Stimulated activated CD4-positive, alpha-beta T cell treated with anti-CD3 and anti-CD28 coated beads, TNF-alpha, amount 100 ng/mL, for 1 hour (primary cell): ENCODE measurements at places on chromosomes 4 and X.

DNA sequence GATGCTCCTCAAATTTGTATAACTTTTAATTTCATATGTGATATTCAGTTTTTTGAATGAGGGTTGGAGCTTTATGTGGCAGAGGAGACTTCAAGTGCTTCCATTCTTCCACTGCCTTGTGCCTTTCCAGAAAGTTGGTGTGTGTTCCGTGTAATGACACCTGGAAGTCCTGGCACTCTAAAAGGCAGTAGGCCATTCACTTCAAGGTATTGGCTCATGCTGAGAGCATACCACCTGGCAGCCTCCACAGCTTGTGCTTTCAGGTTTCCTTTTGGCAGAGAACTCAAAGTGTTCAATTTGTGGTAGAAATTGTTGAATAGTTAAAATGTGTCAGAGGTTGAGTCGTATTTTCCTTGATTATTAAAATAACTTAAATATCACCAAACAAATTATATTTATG, 49.6 kb downstream of the GRIA2 start:
- DNase-seq, result no peak

DNA sequence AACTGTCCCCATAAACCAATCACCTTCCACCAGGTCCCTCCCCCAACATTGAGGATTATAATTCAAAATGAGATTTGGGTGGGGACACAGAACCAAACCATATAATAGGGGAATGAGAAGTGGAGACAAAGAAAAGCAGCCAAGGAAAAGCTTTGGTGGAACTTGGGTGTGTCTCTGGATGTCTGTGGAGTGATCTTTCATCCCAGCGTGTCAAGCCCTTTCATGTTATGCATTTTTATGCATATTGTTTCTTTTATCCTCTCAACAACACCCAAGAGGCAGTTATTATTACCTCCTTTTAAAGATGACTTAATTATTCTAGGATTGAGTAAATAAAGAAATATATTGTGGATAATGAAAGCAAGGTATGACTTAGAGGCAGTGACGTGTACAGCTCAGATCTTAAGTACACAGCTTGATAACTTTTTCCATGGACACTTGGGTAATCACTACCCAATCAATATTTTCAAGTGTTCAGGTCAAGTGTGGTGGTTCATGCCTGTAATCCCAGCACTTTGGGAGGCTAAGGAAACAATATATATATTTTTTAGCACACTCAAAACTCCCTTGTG, 42.6 kb upstream of the HOPX start:
- DNase-seq, result no peak

- no peak for DNase-seq
Observed at GRCh38 chrX:16885628-16886027, 15.5 kb upstream of the RBBP7 start.

- no peak for DNase-seq
Observed at GRCh38 chrX:13689741-13690211, 848 bp downstream of the RAB9A start.

DNA sequence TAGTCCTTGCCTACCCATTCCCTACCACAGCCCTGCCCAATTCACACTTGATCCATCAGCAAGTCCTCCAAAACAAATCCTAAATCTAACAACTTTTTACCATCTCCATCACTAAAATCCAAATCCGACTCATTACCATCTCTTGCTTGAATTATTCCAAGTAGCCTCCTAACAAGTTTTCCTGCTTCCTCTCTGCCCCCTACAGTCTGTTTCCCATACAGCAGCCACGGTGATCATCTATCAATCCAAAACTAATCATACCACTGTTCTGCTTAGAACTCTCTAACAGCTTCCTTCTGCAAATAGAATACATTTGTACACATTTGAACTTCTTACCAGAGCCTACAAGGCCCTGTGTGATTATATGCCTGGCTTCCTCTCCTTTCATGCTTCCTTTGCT, 133.0 kb downstream of the SHROOM4 start:
- no peak for DNase-seq

DNA sequence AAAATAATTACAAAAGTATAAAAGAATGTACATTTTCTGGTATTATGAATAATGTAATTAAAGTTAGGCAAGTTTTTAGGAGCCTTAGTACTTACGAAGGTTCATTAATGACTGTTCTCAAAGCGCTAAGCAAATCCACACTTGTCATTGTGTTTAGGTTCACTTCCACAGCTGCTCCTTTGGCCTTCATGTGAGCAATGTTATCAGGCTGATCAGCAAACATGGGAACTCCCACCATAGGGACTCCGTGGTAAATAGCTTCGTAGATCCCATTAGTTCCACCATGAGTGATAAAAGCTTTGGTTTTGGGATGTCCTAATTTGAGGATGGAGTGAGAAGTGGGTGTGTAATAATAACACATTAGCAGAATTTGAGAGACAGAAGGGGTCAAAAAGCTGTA, 45.1 kb downstream of the UGT2A2 start:
- no peak for DNase-seq

DNA sequence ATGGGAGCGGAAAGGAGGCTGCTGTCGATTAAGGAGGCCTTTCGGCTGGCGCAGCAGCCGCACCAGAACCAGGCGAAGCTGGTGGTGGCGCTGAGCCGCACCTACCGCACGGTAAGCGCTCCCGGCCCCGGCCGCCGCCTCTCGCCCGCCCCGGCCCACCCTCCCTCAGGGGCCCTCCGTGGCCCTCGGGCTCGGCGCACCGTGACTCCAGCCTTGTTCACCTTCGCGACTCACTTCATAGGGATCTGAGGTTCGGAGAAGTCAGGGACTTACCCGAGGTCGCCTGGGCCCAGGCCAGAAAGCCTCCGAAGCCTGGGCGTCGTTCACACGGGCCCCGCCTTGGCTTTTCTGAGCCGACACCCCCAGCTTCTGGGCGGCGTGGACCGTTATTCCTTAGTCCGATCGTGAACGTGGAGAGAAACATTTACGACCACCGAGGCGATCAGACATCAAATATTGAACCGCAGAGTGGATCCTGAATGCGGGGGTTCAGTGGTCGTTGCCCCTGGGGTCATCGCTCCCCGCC, 362 bp downstream of the NCAPG start:
- DNase-seq, result no peak

GRCh38 chrX:23729214-23729613, 13.9 kb downstream of the ACOT9 start:
- DNase-seq, result no peak

DNA sequence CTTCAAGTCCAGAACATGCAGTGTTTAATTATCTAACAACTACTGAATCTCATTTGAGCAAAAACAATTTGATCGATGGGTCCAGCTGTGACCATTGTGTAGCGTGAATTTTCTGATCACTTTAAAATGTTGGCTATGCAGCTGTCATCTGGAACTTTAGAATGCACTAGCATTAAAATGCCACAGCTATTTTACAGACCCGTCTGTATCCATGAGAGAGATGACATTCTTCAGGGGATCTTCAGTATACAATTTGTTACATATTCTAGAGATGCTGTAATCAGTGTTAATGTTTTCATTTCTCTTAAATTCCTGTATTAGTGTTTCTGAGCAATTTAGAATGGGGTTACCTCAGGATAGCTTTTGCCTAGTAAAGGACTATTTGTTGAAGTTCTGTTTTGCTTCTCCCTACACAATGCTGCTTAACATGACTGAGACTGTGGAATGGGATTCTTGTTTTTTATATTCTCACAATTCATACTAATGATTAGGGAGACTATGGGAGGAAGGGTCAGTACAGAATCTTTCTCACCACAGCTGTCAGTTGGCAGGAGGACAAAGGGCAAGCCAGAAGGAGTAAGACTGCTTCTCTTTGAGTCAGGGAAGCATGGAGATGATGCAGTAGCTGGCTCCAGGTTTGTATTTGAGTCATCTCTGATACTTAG, 13.2 kb upstream of the CTSO start:
- no peak for DNase-seq

GRCh38 chrX:46198858-46199257, 346.4 kb downstream of the ZNF674 start:
- no peak for DNase-seq

DNA sequence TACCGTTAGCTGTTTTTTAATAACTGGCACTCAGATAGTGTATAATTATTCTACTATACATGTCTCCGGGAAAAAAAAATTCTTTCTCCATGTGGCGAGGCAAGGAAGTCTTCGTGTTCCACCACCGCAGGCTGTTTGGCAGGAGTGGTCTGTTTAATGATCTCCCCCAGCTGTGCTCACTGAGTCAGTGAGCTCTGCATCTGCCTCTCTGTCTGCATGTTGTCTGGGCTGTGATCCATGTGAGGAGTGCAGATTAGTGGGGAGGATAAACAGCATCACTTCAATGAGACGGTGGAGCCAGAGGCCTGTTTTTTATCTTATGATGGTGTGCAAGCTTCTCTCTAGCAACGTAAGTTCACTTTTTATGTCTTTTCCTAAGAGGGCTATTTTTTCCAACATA, 69.8 kb downstream of the RPS3A start:
- no peak for DNase-seq

GRCh38 chrX:150664290-150664689, 28.9 kb upstream of the MTMR1 start:
- no peak for DNase-seq

GRCh38 chrX:50432829-50433289, 37.8 kb downstream of the DGKK start:
- DNase-seq, result no peak

- no peak for DNase-seq
Observed at GRCh38 chr4:81757691-81758090, 286.0 kb upstream of the RASGEF1B start.

DNA sequence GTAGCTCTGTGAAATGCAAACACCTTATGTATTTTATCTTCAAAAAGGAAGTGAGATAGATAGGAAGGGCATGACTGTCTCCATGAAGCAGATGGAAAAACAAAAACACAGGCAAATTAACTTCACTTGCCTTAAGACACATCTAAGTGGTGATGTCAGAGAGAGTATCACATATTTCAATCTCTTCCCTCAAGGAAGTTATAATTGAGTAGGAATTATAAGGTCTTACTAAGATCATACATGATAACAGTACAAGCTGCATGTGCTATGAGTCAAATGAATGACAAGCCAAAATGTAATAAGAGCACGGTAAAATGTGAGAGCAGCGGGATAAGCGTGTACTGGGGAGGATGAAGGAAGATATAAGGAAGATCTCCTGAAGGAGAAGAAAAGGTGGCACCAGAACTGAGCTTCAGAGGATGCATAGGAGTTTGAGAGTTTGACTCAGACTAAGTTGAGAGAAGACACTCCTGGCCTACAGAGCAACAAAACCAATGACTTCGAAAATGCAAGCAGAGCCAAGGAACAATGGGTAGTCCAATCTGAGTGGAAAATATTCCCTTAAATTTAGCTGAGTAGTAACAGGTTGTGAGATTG, 43.3 kb upstream of the GALNT7 start:
- no peak for DNase-seq

- DNase-seq, result no peak
Observed at GRCh38 chrX:120672389-120672788, 42.5 kb upstream of the C1GALT1C1 start.

DNA sequence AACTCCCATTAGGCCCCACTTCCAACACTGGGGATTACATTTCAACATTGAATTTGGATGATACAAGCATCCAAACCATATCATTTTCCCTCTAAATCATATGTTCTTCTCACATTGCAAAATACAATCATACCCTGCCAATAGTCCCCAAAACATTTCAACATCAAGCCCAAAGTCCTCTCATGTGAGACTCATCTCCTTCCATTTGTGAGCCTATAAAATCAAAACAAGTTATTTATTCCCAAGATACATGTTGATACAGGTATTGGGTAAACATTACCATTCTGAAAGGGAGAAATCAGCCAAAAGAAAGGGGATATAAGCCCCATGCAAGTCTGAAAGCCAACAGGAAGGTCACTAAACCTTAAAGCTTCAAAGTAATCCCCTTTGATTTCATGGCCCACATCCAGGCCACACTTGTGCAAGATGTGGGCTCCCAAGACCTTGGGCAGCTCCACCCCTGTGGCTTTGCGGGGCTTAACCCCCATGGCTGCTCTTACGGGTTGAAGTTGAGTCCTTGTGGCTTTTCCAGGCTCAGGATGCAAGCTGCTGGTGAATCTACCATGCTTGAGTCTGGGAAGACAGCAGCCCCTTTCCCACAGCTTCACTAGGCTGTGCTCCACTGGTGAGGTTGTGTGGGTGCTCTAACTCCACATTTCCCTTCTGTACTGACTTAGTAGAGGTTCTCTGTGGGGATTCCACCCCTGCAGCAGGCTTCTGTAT, 40.6 kb upstream of the SERTM2 start:
- no peak for DNase-seq

GRCh38 chr4:91147067-91147466, 1019.9 kb downstream of the CCSER1 start:
- DNase-seq, result no peak

GRCh38 chrX:39012621-39013111, 211.4 kb downstream of the MID1IP1 start:
- no peak for DNase-seq

DNA sequence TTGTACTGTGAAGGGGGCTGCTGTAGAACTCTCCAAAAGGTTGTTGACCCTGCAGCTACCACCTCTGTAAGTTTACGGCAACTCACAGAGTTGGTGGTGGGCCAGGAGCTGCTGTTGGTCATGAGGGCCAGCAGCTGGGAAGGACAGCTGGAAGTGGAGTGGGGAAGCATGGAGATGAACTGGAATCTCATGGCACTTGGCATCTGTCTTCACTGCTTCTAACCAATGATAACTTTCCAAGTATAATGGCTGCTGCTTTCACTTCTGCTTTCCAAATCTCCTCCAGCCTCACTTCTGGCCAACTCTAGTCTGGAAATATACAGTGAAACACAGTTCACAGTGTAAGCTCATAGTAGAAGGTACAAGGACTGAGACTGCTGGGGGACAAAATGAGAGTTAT, 126.5 kb upstream of the INTU start:
- no peak for DNase-seq

- DNase-seq, result no peak
Observed at GRCh38 chr4:137597752-137598430, 65.6 kb upstream of the PCDH18 start.

- DNase-seq, result no peak
Observed at GRCh38 chrX:13360146-13360545, 40.3 kb upstream of the ATXN3L start.

GRCh38 chr4:47054130-47054529, 22.8 kb downstream of the GABRB1 start:
- no peak for DNase-seq

DNA sequence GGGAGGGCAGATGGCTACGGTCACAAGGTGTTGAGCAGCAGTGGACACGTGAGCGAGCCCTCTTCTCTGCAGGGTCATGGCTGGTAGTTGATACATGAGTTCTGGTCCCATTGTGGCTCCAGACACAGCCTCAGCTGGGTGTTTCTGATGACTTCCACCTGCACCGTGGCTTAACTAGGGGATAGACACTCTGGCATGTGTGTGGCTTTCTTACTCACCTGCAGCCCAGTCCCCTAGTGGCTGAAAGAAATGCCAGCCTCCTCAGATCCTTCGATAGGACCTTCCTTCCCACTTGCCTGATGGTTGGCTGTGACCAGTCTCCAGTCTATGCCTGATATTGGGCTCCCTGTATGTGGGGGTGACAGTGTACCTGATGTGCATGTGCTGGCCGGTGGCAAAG, 5.0 kb downstream of the GPR78 start:
- DNase-seq, result no peak

GRCh38 chr4:176611951-176612350, 180.8 kb downstream of the VEGFC start:
- no peak for DNase-seq

- no peak for DNase-seq
Observed at GRCh38 chrX:30865015-30865414, 24.0 kb downstream of the TAB3 start.
